ENCODE measurements at places on chromosomes 16 and 17.

- no peak for DNase-seq
These were observed 11.8 kb downstream of the TEX14 start for GRCh38 chr17:58680038-58680369.

- no peak for DNase-seq
These were observed 1.2 kb downstream of the RPS15A start for GRCh38 chr16:18788828-18789514.

DNA sequence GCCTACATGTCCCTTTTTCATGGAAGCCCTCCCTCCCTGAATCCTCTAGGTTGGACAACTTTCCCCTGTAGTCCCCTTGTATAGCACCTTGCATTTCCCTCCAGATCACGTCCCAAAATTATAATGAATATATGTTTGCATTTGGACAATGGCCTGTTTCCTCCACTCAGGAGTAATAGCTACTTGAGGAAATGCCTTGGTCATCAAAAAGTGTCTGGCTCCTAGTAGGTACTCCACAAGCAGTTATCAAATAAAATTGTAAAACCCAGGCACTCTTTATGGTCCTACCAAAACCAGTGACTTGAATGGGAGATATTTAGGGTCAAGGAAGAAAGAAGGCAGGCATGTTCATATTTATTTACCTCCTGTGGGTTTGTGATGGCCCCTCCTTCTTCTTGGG, 59.6 kb downstream of the RBFOX1 start:
- no peak for DNase-seq

GRCh38 chr16:53766304-53767016, 62.5 kb downstream of the FTO start:
- no peak for DNase-seq

All from T-helper 22 cell (primary cell).